Ovary (tissue), 10 donors: ENCODE measurements at places on chromosomes 3 and 15.

- no peak for DNase-seq
Measured at GRCh38 chr15:71455878-71456277, 340.6 kb downstream of the THSD4 start.

- no peak for DNase-seq
Measured at GRCh38 chr15:68354923-68355322, 77.0 kb downstream of the ITGA11 start.

DNA sequence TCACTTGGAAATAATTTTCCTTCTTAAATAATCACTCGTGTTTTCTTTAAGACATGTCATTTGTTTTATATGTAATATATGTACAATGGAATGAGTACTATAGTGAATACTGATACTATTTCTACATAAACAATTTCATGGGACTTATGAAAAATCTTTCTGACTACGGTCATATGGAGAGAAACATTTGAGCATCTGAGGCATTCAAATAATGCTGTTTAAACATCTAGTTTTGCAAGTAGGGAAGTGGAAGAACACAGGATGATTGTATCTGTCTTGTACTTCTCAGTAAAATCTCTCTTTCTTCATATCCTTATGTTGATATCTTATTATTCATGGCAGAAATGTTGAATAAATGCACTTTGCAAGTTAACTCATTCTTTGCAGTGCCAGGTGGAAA lies 599.5 kb upstream of the KCNMB2 start:
- no peak for DNase-seq

DNA sequence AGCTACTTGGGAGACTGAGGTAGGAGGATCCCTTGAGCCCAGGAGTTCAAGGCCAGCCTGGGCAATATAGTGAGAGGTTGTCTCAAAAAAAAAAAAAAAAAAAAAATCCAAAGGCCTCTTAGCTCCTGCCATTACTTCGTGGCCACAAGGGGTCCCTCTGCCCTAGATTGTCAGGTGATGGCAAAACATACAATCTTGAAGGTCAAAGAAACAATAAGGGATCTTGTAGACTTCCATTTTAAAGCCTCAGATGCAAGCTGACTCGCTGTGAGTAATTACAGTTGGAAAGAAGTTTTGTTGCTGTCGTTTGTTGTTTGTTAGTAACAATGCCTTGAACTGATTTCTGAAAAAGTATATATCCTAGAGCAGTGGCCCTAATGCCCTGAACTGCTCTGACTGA lies 55.9 kb upstream of the PLCL2 start:
- no peak for DNase-seq

- DNase-seq: no peak
Measured at GRCh38 chr3:60669636-60670035, 581.6 kb downstream of the FHIT start.

- no peak for DNase-seq
Measured at GRCh38 chr3:50592568-50592967, 19.0 kb downstream of the CISH start.
